ENCODE measurements at places on chromosomes 6 and 20.

DNA sequence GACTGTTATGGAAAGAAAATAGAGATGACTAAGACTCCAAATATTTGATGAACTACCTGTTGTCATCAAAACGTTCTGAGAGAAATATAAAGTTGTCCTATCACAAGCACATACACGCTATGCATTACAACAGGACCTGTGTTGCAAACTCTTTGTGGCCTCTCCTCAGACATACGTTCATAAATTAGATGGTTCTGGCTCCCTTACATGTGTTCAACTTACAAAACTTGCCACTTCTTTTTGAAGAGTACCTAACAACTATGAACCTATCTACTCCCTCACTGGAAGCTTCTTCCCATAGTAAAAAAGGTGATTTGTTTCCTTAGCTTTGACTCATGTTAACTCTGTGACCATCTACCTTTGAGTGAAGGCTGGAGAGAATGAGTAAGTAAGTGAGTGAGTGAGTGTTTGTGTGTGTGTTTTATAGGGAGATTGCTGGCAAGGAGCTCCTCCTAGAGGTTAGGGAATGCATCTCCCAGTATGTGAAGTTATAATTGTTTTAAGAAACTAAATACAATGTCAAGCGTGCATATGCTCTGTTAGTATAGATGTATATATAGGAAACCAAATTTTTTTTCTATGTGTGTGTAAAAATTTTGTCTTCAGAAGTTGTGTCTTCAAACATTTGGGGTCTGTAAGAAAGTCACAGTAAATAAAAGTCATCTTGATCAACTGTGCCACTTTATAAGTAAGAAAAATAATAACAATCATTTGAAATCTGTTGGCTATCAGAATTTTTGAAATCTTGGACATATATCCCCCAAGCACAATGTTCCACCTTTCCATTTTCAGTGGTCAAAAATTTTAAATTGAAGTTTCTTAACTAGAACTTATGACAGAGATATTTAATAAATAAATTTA lies 1211.1 kb upstream of the GJE1 start:
- DNase-seq = no peak

DNA sequence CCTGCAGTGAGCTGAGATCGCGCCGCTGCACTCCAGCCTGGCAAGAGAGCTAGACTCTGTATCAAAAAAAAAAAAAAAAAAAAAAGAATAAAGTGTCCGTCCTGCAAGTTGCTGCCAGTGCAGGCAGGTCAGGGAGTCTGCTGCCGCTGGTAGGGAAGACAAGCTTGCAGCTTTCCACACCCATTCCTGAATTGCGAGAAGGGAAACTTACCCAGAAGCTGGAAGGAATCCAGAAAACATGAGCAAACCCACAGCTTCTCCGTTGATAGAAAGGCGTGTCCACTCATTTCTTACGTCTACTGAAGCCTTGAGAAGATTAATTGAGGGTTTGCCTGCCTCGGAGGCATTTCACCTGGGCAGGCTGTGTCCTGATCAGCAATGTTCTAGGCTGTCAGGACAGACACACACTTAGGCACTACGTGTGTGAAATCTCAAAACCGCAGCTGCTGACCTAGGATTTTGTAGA lies 61.6 kb upstream of the DSP start:
- no peak for DNase-seq

DNA sequence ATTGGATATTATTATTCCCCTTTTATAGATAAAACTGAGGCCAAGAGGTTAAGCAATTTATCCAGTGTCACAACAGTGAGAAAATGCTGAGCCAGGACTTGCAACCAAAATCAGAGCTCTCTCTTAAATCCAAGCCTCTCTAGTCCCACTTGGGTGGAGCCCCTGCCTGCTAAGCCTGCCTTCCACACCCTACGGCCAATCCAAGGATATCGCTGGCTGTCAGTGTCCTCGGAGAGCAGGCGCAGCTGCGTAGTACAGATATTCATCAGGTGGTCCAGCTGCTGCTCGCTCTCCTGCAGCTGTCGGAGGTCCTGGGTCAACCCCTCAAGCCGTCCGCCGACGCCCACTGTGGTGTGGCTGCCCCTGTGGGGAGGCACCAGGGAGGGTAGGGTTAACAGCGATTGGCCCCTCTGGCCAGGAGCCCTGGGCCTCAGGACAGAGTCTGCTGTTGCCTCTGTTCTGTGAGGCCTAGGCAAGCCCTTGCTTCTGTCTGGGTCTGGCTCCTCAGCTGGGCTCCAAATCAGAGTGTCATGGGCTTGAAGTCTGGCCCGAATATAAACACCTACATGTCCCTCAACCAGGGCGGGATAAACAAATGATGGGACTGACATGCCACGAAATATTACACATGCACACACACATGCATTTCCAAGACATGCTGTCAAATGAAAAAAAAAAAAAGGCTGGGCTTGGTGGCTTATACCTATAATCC lies 3.9 kb upstream of the NECAB3 start:
- DNase-seq = no peak

- no peak for DNase-seq
Observed at GRCh38 chr6:143166247-143166695, 105.6 kb downstream of the AIG1 start.

- DNase-seq = no peak
Observed at GRCh38 chr6:703552-703951, 10.6 kb upstream of the EXOC2 start.

GRCh38 chr6:36986704-36987047 lies 680 bp upstream of the MTCH1 start:
- DNase-seq = no peak

- no peak for DNase-seq
Observed at GRCh38 chr6:157778719-157779118, 44.3 kb upstream of the SNX9 start.

GRCh38 chr20:44601236-44601671 lies 18.9 kb downstream of the PKIG start:
- no peak for DNase-seq

DNA sequence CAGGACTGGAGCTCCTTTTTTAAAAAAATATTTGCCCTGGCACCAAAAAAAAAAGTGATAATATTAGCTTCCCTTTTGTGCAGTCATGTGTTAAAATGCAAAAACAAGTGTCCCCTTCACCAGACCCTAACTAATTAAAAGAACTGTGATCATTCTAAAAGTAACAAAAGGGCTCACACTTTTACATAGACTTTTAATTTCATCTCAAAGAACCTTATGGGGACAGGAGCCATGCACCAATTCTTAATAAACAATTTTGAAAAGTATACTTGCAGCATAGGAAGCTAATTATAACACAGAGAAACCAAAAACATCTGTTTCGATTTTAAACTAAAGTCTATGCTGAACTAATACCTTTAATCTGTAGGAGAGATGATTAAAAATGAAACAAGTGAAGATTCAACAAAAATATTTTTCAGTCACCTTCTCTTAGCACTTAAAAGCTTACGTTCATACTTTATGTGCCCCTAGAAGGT lies 17.3 kb downstream of the STX7 start:
- no peak for DNase-seq

Data from activated CD4-positive, alpha-beta T cell treated with anti-CD3 and anti-CD28 coated beads, Interleukin-2, amount 50 U/mL, for 4 hours (primary cell).